ENCODE measurements at places on chromosomes 4 and X.

DNA sequence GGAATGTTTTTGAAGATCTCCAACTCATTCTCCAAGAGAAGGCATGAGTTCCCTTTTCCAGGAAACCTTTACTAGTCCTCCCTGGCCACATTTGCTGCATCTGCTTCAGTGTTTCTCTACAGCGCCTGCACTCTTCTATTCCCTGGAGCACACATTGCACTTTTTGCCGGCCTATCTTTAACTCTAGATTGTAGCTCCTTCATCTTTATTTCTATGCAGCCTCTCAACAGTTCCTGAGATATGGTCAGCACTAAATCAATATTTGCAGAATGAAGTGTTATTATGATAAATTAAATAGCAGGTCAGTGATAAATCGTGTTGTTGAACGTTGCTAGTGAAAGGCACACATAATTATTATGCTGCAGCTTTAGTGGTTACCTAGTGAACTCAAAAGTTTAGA is 88.3 kb downstream of the VCX3A start:
- DNase-seq, result no peak

- no peak for DNase-seq
These were observed 95.2 kb upstream of the RPS6KA3 start for GRCh38 chrX:20361890-20362262.

DNA sequence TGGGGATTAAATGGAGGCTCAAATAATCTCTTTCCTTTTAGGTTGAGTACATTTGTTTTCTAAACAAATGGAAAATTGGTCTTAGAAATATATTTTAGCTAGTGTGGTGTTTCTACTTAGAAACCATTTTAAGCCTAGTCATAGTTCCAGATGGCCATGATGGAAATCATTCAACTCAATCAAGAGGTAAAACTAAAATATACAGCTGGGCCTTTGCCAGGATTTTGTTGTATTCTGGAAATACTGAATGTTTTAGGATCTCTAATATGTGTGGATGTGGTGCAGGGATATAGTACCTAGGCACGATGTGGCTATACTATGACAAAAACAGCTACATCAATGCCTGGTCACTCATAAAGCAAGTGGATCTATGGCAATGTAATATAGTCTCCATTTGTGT is 146.0 kb upstream of the BANK1 start:
- DNase-seq, result no peak

GRCh38 chr4:8502836-8503585 is 62.4 kb downstream of the TRMT44 start:
- no peak for DNase-seq

- no peak for DNase-seq
These were observed 119.4 kb downstream of the AKAP4 start for GRCh38 chrX:50081282-50081889.

- no peak for DNase-seq
These were observed 203.5 kb downstream of the PRDM5 start for GRCh38 chr4:120718979-120719566.

GRCh38 chr4:1155314-1155713 is 17.1 kb downstream of the SPON2 start:
- DNase-seq, result no peak

DNA sequence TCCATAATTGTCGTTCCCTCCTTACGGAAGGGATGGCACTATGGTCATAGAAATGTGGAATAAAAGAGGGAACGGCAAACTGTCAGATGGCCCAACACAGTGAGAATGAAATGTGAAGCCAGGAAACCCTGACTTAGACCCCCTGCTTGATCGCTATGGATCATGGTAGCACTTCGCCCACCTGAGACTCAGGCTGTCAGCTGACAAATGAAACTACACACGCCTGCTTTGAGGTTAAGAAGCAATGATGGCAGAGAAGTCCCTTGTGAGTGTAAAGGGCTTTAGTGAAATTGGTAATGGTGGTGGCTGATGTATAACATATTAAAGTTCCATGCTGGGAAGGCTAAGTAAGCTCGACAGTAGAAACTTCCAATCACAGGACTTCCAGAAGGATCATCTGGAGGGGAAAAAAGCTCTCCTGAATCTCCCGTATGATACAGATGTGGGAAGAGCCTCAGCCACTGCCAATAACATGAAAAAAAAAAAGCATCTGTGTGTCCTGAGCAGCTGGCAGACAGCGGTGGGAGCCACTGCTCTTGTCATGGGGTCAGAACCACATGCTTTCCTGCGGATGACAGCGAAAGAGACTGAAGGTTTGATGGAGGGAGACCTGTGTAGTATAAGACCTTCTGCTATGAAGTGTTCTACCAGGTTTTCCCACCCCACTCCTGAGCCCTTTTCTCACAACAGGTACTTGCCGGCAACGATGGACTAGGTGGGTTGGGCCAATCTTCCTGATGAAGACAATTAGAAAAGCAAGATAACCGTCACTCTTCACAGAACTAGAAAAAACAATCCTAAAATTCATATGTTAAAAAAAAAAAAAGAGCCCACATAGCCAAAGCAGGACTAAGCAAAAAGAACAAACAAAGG is 107.6 kb downstream of the AFAP1 start:
- DNase-seq, result no peak

DNA sequence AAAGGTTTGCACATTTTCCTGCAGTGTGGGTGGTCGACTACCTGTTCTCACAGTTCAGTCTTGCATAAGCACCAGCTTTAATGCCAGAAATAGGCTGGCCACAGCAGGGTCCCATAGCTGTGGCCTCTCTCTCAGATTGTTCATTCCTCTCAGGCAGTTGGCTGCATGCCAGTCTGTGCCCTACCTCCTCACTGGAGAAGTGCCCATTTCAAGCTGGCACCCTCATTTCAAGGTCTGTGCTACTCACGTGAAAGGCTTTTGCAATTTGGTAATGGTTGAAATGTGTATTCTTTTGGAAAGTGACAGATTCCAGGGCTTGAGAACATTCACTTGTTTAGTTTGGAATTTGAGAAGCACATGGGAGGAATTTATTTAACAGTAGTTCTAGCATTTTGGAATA is 28.9 kb upstream of the MTMR1 start:
- DNase-seq, result peak; percentile 67

- no peak for DNase-seq
These were observed 40.7 kb upstream of the DDX3X start for GRCh38 chrX:41293269-41293668.

GRCh38 chr4:142367418-142368180 is 478.5 kb downstream of the INPP4B start:
- DNase-seq, result no peak

- DNase-seq, result no peak
These were observed 29.0 kb upstream of the BCLAF3 start for GRCh38 chrX:20019672-20020365.

DNA sequence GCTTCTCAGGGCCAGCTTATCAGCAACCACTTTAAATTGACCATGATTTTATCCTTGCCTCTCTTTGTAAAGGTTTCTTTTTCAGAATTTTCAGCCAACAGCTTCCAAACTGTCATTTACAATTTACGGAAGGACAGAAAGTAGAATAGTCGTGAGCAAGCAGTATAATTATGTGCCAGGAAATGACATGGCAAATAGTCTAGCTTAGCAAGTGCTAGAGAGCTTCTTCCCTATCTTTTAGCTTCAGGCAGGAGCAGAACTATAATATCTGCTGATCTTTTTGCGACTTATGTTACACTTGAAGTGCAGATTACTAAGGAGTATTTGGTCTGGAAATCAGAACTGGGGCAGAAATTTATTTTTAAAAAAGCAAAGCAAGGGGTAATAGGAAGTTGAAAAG is 123.0 kb upstream of the AP1S2 start:
- no peak for DNase-seq

DNA sequence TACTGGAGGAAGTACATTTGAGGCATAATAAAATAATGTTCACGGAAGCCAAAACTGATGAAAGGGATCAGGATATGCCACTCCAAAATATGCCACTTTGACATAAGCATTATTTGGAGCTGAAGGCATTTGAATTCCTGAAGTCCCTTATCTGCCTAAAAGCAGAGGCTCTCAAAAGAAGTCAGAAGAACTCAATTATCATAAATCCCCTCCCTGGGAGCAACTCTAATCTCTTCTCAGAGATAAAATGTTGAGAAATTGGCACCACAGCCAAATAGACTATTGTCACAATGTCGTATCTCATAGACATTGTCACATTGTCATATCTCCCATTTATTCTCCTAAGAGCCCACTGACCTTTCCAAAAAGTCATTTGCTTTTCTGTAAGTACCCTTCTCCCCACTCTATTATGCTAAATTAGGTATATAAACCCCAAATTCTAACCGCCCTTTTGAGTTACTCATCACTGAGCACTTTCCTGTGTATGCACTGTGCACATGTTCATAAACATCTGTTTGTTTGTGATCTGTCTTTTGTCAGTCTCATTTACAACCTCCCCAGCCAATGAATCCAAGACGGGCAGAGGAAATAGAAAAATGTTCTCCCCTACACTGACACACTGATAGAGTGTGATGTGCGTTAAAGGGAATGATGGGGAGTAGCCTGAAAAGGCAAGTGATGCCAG is 78.5 kb upstream of the NAF1 start:
- DNase-seq, result no peak

DNA sequence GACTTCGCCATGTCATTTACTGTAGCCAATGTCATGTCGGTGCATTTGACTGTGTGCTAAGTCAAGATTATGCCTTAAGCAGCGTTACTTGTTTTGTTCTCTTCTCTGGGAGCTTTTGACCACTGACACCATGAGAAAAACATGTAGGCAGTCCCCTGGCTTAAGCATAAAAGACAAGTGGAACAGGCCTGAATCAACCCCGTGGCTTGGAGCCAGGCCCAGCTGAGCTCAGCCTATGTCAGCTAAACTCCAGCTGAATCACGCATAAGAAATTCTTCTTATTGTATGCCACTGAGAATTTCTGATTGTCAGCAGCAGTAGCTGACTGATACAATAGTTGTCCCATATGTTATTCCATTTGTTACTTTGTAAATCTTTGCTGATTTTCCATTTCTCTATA is 261.9 kb downstream of the CBLL2 start:
- no peak for DNase-seq

- DNase-seq, result no peak
These were observed 137.2 kb upstream of the WDR1 start for GRCh38 chr4:10253765-10254164.

DNA sequence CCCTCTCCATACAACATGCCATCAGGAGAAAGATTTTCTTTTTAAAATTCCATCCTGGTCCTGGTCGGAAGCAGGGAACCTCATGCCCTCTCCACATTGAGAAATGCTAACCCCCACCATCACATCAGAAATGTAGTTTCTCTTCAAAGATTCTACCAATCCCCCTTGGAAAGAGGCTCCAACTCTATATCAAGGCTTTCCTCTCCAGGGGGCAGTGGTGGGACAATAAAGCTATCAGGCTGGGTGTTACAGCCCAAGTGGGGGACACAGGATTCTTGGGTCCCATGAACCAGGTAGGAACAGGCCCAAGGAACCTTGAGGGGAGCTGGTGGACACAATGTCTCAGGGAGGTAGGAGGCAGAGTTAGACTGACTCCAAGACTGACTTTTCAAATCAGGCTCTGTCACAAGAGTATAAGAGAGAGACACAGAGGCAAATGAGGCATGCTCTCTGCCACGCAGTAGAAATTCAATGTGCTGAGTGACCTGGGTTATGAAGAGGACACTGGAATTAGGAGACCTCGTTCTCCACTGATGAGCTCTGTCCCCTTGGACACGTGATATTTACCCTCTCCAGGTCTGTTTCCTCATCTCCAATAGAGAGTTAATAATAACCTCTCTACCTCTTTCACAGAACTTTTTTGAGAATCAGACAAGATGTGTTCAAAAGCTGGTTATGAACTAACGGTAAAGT is 4.5 kb downstream of the GJB1 start:
- no peak for DNase-seq

DNA sequence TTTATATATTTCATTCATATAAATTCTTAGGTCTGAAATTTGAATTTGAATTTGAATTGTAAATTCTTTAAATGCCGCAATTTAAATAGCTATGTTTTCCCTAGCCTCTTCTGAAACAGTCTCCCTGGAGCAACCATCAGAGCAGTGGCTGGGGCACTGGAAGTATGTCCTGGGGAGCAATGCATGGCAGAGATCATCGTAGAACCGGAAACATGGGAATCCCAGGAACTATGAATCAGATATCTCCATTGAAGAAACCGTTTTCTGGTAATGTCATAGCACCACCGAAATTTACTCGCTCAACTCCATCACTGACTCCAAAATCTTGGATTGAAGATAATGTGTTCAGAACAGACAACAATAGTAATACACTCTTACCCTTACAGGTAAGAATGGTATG is 4.9 kb downstream of the CPEB2 start:
- DNase-seq, result no peak

GRCh38 chrX:3576886-3577501 is 136.5 kb downstream of the PRKX start:
- no peak for DNase-seq

- DNase-seq, result peak; percentile 33
These were observed 102.4 kb downstream of the CLNK start for GRCh38 chr4:10582059-10582686.

DNA sequence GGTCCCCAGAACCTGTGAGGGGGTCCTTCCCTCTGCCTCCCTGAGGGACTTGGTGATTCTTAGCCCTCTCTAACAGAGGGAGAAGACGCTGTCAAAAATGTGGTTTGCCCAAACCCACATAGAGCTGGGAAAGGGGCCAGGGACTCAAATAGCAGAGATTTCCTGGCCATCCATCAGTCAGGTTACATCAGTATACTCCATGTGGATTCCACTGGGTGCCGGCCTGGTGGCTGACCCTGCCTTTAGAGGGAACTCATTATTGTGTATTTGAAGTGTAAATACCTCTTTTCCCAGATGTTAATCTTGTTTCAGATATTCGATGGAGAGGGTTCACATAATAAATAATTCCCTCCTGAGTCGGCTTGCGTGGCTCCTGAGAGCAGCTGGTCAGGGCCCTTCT is 130.3 kb downstream of the TBL1X start:
- no peak for DNase-seq

DNA sequence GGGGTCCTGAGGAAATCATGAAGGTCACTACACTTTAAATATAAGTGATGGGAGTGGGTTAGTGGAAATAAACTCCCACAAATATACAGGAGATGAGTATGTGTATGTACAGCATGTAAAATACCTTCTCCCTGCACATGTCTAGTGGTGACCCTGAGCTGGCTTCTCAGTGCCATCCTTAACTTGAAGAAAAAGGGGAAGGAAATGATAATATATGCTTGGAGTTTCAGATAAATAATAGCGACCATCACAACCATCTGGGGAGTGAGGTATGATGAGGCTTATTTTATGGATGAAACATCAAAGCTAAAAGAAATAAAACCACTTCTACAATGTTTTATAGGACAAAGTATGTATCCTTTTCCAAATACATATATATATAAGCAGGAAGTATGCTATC is 41.0 kb upstream of the SORBS2 start:
- DNase-seq, result no peak

- no peak for DNase-seq
These were observed 51.7 kb upstream of the MCF2 start for GRCh38 chrX:139759637-139760036.

All from NCI-H187 (cell line).